M059J (cell line): ENCODE measurements at places on chromosomes 1 and 21.

- no peak for DNase-seq
Measured at GRCh38 chr1:2609319-2610035, 22.9 kb downstream of the PRXL2B start.

DNA sequence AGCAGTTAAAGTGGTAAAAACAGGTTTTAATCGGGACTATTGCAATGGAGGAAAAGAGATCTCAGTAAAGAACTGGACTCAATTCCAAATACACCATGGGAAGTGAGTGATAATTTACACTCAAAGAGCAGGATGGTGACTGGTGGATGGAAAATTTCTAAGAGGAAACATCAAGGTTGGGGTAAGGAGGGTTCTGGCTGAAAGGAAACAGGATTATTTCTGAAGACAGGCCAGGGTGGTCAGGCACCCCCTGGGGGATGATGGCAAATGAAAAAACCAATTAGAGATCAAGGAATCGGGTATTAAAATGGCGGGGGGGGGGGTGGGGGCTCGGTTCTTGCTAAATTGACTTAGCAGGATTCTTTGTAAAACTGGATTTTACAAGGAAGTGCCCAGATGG is 12.3 kb upstream of the HSD11B1 start:
- peak; percentile 32 for DNase-seq

GRCh38 chr1:183648042-183648441 is 5.1 kb downstream of the APOBEC4 start:
- DNase-seq, result no peak

- DNase-seq, result peak; percentile 90
Measured at GRCh38 chr1:41537788-41538351, 53.4 kb upstream of the EDN2 start.

GRCh38 chr1:214518361-214518760 is 33.0 kb downstream of the PTPN14 start:
- DNase-seq, result peak; percentile 40

DNA sequence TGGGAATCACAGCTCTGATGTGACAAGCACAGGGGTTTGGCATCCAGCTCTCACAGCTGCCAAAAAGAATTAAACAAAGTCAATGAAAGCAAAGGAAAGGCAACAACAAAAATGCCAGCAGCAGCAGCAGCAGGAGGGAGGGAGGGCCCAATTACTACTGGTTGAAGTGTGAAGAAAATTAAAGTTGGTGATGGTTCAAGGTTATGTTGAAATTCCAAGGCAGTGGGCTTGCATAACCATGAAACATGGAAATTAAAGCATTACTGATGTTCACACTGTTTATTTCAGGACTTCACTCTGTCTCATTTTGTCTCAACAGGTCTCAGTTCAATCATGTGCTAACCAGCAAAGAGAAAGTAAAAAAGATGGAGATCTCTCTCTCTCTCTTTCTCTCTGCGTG is 220.3 kb upstream of the LYPLAL1 start:
- DNase-seq, result no peak

- DNase-seq, result peak; percentile 37
Measured at GRCh38 chr1:107196973-107197562, 56.2 kb downstream of the NTNG1 start.

GRCh38 chr21:41876396-41876795 is 2.7 kb downstream of the PRDM15 start:
- no peak for DNase-seq

- no peak for DNase-seq
Measured at GRCh38 chr1:243438146-243438545, 182.3 kb downstream of the SDCCAG8 start.

DNA sequence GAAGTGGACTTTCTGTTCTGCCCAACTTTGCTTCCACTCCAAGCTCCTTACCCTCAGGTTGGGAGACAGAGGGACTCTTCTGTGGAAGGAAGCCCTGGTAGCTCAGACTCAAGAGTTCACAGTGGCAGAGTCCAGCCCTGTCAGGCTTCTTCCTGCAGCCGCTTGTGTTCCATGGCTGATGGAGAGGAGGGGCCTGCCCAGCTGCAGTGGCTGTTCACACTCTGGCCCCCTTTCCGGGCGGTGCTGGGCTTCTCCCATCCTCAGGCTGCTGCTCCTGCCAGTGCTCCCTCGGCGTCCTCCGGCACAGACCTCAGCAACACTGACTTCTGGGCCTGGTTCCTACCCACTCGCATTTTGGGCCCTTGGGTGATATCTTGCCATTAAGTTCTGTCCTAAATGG is 4.0 kb downstream of the KRTAP10-1 start:
- DNase-seq, result no peak

GRCh38 chr1:94012708-94013366 is 103.6 kb upstream of the GCLM start:
- DNase-seq, result no peak

DNA sequence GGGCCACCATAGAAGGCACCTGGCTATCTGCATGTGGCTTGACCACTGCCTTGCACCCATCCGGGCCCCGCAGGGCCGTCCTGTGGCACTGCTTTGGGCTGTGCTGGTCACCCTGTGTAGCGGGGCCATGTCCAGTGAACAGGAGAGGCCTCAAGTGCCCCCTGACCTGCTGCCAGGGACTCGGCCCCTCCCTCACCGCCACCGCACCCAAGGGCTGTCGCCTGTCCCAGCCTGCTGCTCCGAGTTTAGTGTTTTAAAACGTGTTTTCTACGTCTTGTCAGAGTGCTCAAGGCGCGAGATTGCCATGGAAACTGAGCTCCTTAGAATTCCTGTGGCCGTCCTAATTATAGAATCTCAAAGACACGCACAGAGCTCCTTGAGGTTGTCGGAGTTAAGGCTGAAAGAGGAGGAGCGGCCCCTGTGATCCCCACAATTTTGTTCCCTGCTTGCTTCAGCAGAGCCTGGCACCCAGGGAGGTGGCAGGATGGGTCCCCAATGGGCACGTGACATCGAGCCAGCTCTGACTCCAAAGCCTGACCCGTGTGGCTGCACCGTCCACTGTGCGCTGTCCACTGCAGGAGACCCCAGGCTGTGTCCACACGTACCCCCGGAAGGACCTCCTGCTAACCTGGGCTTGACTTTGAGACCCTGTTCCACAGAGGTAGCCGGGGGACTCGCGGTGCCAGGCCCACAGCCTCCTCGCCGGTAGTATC is 66.2 kb downstream of the FAAP20 start:
- peak; percentile 25 for DNase-seq

- no peak for DNase-seq
Measured at GRCh38 chr1:17930635-17931034, 175.5 kb downstream of the ACTL8 start.

DNA sequence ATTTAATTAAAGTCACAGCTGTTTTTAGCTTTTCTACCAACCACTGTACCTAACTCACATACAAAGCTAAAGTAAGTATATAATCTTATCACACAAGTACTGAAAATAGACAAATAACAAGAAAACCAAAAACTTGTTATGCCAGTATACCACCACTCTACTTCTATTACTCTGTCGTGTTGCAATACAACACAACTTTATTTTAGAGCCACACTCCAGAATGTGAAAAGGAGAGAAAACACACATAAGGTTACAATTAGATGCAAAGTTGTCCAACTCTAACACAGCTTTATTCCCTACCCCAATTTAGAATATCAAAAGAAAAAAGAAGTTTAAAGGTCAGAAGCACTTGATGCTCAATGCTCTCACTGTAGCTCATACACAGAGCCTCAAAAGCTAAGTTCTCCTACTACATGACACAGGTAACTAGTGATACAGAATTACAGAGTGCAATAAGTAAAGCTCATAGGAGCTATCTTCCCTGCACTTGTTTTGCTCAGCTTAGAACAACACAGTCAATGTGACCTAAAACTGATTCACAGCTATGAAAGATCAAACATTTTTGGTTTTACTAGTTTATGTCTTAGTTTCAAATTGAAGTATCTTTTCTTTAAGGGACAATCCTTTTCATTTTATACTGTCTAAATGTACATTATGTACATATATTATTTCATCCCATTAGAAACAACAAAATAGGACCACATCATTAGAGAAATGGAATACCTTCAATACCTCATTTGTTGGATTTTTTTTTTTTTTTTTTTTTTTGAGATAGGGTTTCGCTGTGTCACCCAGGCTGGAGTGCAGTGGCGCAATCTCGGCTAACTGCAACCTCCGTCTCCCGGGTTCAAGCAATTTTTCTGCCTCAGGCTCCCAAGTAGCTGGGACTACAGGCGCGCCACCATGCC is 29.2 kb downstream of the EYA3 start:
- DNase-seq, result no peak

DNA sequence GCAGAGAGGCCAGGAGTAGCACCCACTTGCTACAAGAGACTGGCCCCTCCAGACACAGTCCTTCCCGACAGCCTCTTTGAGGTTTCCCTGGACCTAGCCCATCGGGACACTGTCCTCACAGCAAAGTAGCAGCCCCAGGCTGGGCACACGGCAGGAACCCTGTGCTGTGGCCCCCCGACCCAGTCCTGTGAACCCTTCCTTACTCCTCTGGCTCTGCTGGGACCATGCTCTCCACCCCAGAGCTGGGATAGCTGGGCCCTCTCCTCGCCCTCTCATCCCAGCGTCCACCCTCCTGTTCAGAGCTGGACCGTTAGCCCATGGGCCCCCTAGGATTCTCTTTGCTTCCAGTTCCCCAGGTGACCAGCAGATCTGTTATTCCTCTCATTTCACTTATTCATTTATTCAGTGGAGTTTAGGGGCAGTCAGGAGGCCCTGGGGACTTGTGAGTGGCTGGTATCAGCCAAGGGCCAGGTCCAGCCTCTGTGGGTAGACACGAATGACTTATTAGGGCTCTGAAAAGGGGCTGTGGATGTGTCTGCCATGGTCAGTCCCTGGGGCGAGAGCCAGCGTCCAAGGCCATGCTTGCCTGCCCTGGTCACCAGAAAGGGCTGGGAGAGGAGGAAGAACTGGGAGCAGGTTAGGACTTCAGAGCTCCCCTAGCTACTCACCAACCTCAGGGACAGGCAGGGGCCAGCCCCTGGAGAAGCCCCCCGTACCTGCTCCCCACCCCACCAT is 117.6 kb upstream of the RUNX3 start:
- no peak for DNase-seq

DNA sequence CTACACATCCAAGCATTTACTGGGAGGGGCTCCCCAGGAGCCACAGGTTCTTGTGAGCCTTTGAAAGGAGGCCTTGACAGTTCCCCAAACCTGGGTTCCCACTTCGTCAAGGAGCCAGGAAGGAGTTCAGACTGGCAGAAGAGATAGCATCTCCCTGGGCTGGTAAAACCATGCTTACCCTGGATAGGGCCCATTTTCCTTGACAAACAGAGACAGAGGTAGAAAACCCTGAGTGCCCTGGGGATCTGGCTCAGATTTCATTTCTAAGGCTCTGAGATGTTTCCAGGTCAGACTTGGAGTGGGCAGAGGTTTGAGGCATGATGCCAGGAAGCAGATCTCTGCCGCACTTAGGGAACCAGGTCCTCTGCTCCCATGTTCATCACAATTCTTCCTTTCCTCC is 2.7 kb downstream of the ETNK2 start:
- peak; percentile 22 for DNase-seq

DNA sequence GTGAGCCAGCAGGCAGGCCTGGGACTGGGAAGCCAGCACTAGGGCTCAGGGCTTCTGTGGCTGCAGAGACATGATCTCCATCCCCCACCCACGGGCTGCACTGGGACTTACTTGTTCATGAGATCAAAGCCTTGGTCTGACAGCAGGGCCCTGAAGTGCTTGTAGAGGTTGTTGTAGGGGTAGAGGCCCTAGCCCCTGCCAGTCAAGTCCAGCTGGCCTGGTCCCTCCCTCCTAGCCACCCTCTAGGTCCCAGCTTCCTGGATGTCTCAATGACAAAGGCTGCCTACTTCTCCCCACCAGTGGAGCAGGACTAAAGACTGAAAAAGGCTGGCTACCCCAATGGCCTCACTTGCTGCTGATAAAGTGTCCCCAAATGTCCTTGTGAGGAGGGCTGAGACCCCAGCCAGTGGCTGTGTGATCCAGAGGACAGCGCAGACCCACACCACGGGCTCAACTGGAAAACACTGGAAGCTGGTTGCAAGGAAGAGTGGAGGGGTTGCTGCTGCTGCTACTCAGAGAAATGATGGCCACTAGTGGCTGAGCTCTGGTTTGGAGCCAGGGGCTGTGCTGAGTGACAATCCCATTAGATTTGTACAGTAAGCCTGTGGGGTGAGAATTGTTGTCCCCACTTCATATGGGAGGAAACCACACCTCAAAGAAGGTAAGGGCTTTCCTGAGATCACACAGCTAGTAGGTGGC is 1.4 kb downstream of the HTR1D start:
- DNase-seq, result no peak

DNA sequence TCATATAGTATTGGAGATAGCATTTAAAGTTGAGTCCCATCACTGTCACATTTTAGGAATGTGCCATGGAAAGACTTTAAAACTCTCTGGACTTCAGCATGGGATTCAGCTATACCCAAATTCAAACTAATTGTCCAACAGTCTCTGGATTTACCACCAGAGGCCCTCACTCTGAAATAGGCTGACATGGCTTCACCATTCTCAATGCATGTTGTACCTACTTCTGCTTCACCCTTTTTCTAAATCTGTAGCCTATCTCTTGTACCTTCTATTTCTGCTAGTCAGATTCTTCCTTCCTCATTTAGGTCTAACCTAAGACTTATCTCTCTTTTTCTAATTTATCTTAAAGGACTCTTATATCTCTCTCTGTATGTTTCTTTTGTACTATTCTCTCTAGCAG is 512.7 kb upstream of the ZRANB2 start:
- DNase-seq, result no peak

DNA sequence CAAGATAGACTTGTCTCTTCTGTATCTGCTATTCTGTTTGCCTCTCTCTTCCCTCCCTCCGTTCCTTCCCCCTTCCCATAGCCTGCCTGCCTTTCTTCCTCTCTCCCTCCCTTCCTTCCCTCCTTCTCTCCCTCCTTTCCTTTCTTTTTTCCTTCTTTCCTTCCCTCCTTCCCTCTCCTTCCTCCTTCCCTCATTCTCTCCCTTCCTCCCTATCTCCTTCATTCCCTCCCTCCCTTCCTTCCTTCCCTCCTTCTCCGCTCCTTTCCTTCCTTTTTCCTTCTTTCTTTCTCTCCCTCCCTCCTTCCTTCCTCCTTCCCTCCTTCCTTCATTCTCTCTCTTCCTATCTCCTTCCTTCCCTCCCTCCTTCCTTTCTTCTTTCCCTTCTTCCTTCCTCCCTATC is 944 bp downstream of the AADACL4 start:
- no peak for DNase-seq

GRCh38 chr1:74811436-74812179 is 78.7 kb downstream of the TYW3 start:
- DNase-seq, result peak; percentile 11

DNA sequence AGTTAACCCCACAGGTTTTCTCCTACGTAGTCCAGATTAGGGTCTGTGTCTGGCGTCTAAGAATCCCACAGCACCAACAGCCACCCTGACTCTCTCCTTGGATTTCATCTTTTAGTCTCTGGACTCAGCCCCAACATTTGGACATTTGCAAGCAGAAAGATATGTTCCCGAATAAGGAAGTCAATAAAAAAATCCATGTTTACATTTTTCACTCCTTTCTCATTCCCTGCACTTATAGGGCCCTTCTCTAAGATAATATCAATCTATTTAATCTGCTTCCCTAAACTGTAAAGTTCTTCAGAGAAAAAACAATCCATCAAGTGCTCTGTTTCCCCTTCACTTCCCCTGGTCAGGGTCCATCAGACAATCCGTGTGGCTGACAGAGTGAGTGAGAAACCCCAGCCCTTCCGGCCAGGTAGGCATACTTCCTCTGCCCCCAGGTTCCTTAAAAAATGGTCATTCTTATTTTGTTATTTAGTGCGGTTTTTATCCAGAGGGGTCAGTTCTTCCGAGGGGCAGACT is 105.9 kb upstream of the CDC42BPA start:
- peak; percentile 14 for DNase-seq

GRCh38 chr1:21490774-21491487 is 18.3 kb upstream of the ALPL start:
- DNase-seq, result peak; percentile 71

GRCh38 chr1:113094506-113094905 is 21.5 kb downstream of the LRIG2 start:
- no peak for DNase-seq
